ENCODE measurements at places on chromosomes 16 and 17.

GRCh38 chr17:73401911-73402310 is 90.1 kb upstream of the CDC42EP4 start:
- DNase-seq: no peak

GRCh38 chr16:62665269-62665668 is 629.0 kb upstream of the CDH8 start:
- DNase-seq: no peak

DNA sequence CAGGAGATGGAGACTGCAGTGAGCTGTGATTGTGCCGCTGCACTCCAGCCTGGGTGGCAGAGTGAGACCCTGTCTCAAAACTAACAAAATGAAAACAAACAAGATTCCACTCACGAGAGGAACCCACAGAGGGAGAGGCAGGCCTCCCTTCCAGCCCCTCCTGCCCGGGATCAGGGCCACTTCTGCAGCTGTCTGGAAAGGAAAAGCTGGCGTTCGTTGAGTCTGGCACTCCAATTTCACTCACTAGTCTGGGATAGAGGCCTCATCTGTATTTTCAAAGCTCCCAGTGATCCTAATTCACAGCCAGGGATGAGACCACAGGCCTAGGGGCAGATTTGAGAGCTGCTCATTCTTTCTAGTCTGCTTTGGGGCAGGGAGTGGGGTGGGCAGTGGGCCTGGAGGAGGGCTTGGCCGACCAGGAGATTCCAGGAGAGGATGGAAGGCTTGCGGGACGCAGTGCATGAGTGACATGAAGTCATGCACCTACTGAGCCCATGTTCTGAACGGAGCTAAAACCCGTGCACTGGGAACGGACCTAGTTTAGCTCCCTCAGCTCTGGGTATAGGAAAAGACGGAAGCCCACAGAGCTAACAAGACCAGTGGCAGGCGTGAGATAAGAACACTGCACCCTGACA is 54.0 kb downstream of the COTL1 start:
- DNase-seq: no peak

DNA sequence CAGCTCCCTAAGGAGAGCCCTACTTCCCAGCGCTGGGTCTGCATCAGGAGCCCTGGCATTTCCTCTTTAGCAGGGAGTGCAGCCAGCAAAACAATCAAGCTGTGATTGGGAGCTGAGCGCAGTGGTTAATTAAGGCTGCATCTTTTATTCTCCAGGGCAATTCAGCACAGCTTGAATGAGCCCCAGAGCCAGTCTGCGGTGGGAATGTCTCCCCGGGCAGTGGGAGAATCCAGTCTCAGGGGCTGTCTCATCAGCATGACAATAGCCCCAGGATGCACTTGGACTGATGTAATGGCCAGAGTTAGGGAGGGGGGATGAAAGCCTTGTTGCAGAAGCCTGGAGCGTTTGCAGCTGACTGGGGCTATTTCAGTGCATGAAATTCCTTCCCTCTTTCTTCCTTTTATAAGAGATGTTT is 292.6 kb upstream of the SOX9 start:
- DNase-seq: no peak

DNA sequence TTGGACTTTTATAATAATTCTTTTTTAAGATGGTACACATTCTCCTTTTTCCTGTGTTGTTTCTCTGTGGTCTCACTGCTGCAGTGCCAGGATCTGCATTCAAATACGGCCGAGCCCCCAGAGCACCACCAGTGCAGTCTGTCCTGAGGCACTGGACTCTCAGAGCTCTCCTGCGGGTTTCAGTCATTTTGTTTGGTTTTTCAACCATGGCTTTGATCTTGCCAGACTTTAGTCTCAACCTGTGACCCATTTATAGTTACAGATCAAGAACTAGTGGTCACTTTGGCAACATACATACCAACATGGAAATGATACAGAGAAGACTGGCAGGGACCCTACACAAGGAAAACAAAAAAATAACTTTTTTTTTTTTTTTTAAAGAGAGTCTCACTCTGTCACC is 177.4 kb downstream of the LGALS9B start:
- DNase-seq: no peak
